ENCODE measurements at places on chromosomes 4 and X.

DNA sequence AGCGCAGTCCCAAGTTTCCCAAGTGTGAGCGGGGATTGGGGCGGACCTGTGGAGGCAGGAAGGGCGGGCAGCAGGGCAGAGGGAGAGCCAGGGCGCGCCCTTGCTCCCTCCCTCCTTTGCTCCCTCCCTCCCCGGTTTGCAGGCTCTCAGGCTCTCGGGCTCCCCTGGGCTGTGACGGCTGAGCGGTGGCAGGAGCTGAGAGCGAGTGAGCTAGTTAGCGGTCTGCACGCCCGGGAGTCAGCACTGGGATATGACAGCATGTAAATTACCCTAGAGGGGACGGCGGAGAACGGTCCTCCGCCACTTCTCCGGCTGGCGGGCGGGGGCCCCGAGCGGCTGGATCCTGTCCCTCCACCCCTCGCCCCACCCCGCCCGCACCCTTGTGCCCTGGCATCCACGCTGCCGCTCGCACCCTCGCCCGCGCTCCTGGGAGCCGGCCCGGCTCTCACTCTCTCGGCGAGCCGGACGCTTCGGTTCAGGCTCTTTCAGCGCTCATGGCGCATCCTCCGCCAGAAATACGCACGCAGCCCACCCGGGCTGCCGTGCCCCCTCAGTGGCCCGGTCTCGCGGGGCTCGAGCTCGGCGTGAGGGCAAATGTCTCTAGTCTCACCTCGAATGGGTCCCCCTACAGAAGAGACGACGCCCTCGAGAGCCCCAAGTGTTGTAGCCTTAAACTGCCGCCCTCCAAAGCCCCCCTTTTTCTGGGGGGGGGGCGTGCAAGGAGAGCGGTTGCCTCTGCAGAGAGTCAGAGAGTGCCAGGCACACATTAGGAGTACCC is at the start of gene TSC22D3:
TSS of gene TSC22D3 (minus strand) at position 54 of the 778 bp plus-strand sequence. CDS start 368 bp downstream, outside the sequence.
- peak; percentile 61 for DNase-seq

- DNase-seq, result no peak
These were observed 8.1 kb downstream of the NEK1 start for GRCh38 chr4:169604131-169604900.

DNA sequence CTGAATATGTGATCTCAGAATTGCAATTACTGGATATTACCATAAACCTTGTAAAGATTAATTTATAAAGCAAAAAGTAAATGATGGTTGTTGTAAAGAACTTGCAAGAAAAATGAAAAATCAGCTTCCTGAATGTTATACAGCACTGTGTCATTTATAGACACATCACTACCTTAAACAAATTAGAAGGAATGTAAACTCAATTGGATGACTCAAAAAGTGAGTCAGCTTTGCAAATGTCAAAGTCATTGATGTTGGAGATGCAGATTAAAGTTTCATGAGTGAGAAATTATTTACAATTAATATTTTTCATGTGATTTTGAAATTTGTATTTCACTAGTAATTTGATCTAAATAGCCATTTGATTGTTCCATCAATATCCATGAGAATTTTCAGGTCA is 193.2 kb downstream of the RAPGEF2 start:
- DNase-seq, result peak; percentile 44

DNA sequence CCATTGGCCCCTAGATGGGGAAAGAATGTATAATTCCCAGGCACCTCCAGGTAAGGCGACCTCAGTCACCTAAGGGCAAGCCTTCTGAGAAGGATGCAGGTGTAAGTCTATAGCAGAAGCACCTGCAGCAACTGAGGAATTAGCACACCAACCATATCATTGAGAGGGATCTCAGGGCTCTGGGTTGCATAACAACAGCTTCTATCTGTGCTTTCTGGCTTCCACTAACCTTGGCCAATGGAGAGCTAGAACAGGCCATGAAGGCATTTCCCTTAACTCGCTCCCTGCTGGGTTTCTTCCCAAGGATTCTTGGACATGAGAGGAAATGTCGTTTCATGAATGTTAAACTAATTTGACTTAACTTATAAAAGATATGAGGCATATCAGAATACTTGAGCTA is 177.8 kb upstream of the GK2 start:
- DNase-seq, result no peak

DNA sequence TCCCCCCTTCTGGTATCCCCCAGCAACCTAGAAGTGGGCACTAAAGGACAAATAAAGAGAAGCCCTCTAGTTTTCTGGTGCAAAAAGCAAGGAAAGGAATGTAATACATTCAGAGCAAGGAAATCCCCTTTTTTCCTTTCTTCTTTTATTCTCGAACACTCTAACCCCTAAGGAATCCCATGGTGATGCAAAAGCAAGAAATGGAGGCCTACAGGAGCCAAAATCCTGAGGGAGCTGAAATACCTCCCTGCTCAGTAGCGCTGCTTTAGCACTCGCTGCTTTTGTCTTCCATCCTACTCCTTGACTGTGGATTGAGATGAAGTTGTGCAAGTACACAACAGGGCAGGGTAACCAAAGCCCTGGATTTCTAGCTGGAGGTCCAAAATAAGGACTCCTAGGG is 251.0 kb downstream of the PRDM5 start:
- no peak for DNase-seq

DNA sequence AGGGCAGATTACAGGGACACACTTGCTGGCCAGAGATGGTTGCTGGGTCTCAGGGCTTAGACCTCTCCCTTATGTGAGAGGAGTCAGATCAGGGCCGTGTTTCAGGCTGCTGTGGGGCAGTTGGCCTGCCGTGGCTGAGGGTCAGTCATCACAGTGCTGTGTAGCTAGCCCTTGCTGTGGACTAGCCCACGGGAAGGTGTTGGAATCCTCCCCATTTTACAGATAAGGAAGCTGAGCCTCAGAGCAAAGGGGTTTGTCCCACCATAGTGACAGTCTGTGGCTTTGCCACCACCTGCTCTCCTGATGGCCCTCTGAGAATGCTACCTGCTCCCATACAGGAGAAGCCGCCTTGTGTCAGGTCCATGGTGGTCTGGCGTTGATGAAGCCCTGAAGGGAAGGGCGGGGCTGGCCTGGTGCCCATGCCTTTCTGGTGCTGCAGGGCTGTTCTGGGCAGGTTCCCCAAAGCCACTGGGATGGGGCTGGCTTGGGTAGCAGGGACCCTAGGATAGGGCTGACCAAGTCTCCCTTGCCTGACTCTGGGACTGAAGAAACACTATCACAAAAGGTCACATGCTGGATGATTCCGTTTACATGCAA is 2.4 kb upstream of the FAM53A start:
- DNase-seq, result no peak
